Daoy (cell line): ENCODE measurements at places on chromosomes 1 and 21. TPM values are rescaled to one million over a fixed set of nuclear protein-coding genes. Genes with fewer than 3 reads are reported as not detected.

Gene WDR64
- total RNA-seq = not detected in 2 replicates

Gene CYP4A22
- not detected in 2 replicates for total RNA-seq

Gene ST6GALNAC3
- 3.8 and 6.2 TPM in 2 replicates for total RNA-seq

Gene IGSF5
- 0.17 TPM in 1 of 2 replicates, not detected in the other for total RNA-seq

Gene AIRE
- not detected in 2 replicates for total RNA-seq

Gene CNTN2
- total RNA-seq = not detected in 2 replicates

Gene TTC39A
- 0.06 and 0.95 TPM in 2 replicates for total RNA-seq

Gene OR2W3
- total RNA-seq = 3.8 and 6.7 TPM in 2 replicates

Gene DUSP10
- total RNA-seq = 22.6 and 24.4 TPM in 2 replicates

Gene AMY2B
- 0.86 TPM in 1 of 2 replicates, not detected in the other for total RNA-seq

Gene ERVH48-1
- not detected in 2 replicates for total RNA-seq

Gene INAVA
- total RNA-seq = 7.3 and 7.5 TPM in 2 replicates

Gene CFHR4
- not detected in 2 replicates for total RNA-seq

Gene ZNF695
- 7.3 and 8.6 TPM in 2 replicates for total RNA-seq

Gene ITLN2
- total RNA-seq = not detected in 2 replicates

Gene VWA5B1
- not detected in 2 replicates for total RNA-seq

Gene RNF186
- not detected in 2 replicates for total RNA-seq

Gene C1QB
- total RNA-seq = not detected in 2 replicates

Gene GJA8
- total RNA-seq = not detected in 2 replicates

Gene CFAP107
- not detected in 2 replicates for total RNA-seq

Gene ELF3
- 7.0 and 9.9 TPM in 2 replicates for total RNA-seq

Gene ARHGAP29
- total RNA-seq = 54.6 and 54.9 TPM in 2 replicates

Gene IFI44L
- 1.5 and 4.5 TPM in 2 replicates for total RNA-seq

Gene RHCE
- 0.23 and 0.65 TPM in 2 replicates for total RNA-seq
